ENCODE measurements at places on chromosomes 1 and 21.

GRCh38 chr1:1219341-1219740 lies 5.4 kb upstream of the TNFRSF4 start:
- DNase-seq: no peak

- DNase-seq: no peak
These were observed 43.2 kb downstream of the NEK2 start for GRCh38 chr1:211632117-211632807.

- no peak for DNase-seq
These were observed 22.9 kb downstream of the SPEN start for GRCh38 chr1:15870421-15870820.

GRCh38 chr1:16677552-16678431 lies 11.0 kb upstream of the RNU1-3 start:
- peak; percentile 39 for DNase-seq

- DNase-seq: no peak
These were observed 8.3 kb downstream of the MAPKAPK2 start for GRCh38 chr1:206693029-206693428.

DNA sequence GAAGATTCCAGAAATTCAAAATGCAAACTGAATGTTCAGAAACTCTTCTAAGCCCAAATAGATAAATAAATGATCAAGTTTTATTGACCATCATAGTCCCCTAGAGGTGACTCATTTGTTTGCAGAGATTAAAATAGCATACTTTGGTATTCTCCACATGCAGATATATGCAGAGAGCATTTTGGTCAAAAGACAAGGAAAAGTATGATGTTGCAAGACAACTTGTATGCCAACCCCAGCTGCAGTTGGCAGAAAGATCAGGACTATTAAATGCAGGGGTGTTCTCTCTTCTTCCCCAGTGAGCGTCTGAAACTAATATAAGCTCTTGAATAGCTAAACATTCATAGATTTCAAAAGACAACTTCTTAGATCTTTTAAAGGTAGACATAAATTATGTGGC lies 404.9 kb downstream of the LTN1 start:
- DNase-seq: no peak

DNA sequence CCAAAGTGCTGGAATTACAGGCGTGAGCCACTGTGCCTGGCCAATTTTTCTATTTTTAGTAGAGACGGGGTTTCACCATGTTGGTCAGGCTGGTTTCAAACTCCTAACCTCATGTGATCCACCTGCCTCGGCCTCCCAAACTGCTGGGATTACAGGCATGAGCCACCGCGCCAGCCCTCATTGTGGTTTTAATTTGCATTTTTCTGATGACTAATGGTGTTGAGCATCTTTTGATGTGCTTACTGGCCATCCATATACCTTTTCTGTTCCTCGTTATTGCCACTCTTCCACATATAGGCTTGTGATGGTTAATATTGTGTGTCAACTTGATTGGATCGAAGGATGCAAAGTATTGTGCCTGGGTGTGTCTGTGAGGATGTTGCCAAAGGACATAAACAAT lies 17.4 kb upstream of the ENAH start:
- DNase-seq: no peak

DNA sequence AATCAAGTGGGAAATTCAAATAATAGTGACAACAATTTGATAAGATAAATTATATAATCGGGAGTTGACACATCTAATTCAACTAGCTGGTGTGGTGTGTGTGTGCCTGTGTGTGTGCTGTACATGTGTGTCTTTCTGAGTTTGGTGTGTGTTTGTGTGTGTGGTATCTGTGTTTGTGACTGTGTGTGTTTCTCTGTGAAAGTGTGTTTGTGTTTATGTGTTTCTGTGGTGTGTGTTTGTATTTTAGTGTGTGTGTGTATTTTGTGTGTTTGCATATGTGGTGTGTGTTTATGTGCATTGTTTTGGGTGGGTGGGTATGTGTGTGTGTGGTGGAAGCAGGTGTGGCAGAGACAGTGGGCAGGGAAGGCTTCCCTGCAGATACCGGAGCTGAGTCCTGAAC lies 4.8 kb upstream of the DSCAM start:
- DNase-seq: no peak

DNA sequence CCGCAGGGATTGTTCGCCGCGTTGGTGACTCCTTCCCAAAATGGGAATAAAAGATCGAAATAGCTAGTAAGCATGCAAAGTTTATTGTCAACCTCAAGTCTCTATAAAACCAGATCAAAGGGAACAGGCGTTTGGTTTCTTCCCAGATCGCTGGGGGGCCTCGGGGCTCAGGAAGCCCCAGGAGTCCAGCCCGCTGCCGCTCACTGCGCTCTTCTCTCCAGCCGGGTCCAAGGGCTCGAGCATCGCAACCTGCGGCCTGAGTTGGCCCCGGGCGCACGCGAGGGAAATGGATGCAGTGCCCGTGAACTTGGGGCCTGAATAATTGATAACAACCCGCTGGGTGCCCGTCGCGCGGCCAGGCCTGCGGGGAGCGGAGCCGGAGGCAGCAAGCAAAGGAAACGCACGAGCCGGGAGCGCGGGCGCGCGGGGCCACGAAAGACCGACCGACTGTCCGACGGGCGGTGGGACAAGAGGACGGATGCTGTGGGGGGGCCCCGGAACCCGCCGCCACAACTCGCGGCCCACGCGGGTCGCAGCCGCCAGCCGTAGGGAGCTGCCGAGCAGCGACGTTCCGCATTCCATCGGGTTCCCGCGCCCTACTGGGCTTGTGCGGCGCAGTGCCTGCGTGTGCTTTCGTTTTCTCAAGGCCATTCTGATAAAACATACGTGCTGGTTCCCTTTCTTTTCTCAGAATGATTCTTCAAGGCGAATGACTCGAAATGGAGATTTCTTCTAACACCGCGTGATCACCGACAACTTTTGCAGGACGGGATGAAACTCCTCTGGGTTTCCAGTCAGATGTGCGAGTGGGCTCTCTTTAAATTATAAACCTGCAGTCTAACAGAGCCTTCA lies 14.0 kb upstream of the ALX3 start:
- DNase-seq: no peak

GRCh38 chr1:107318932-107319331 lies 178.1 kb downstream of the NTNG1 start:
- DNase-seq: no peak

- DNase-seq: no peak
These were observed 23.9 kb downstream of the PKP1 start for GRCh38 chr1:201307231-201307630.

DNA sequence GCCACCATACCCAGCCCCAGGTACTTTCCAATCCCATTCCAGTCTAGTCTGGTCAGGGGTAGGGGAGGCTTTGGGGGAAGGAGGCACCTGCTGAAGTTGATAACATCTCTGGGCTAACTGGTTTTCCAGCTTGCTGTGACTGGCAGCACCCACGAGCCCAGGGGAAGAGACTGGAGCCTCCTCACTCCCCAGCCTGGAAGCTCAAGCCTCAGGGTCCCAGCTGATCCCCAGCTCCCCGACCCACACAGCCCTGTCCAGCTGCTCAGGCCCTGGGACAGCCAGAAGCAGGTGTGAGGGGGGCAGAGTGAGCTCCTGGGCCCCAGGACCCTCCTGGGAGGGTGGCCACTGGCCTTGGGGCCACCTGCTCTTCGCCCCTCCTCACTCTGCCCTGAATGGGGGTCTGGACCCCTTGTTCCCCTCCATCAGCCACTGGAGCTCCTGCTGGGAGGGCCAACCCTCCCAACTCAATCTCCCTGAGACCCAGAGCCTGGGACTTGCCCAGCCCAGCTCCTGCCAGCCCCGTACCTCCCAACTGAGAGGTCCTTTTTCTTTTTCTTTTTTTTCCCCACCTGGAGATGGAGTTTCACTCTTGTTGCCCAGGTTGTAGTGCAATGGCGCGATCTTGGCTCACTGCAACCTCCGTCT lies 23.5 kb upstream of the RNU1-4 start:
- no peak for DNase-seq

- no peak for DNase-seq
These were observed 7.0 kb downstream of the OLFML2B start for GRCh38 chr1:162016631-162017030.

- DNase-seq: no peak
These were observed 36.8 kb downstream of the DHCR24 start for GRCh38 chr1:54850069-54850730.

GRCh38 chr1:160855181-160855981 lies 7.3 kb downstream of the CD244 start:
- DNase-seq: no peak

GRCh38 chr1:65065524-65066418 lies 82.2 kb upstream of the AK4 start:
- DNase-seq: no peak

DNA sequence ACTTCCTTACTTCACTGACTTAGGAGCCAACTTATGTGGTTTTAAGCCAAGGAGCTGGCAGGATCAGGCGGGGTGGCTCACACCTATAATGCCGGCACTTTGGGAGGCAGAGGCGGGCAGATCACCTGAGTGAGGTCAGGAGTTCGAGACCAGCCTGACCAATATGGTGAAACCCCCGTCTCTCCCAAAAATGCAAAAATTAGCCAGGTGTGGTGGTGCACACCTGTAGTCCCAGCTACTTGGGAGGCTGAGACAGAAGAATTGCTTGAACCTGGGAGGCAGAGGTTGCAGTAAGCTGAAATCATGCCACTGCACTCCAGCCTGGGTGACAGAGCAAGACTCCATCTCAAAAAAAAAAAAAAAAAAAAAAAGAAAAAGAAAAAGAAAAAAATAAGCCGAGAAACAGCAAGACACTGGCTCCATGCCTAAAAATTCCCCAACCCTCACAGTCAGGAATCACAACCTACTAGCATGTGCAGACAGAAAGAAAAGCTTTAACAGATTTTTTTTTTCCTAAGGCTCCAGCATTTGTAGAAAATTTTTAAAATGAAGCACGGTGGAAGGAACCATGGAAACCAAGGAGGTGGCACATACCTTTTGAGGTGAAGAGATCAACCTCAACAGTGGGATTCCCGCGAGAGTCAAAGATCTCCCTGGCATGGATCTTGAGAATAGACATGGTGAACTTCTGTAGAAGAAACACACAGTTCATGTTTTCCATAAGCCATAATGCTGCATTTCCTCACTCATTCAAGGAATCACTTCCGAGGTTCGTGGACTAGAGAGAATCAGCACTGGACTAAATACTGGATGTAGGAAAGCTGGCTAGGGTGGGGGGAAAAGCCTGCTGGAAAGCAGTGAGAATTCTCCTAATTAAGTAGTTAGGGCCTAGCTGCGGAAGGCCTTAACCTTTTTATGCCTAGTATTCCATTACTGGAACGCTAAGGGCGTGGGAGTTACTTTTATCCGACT lies 4.0 kb downstream of the ENO1 start:
- DNase-seq: no peak

DNA sequence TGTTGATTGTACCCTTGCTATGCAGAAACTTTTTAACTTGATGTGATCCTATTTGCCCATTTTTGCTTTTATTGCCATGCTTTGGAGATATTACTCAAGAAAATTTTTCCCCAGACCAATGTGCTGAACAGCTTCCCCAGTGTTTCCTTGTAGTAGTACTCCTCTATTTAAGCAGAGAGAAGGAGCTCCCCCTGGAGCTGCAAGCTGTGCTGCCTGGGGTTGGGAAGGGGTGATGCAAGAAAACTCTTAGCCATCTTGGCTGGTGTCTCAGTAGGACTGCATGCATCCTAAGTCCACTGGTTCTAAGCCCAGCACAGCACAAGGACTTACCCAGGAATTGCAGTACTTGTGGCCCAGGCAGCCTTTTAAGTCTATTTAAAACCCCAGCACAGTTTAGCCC lies 121.6 kb downstream of the NTMT2 start:
- no peak for DNase-seq

DNA sequence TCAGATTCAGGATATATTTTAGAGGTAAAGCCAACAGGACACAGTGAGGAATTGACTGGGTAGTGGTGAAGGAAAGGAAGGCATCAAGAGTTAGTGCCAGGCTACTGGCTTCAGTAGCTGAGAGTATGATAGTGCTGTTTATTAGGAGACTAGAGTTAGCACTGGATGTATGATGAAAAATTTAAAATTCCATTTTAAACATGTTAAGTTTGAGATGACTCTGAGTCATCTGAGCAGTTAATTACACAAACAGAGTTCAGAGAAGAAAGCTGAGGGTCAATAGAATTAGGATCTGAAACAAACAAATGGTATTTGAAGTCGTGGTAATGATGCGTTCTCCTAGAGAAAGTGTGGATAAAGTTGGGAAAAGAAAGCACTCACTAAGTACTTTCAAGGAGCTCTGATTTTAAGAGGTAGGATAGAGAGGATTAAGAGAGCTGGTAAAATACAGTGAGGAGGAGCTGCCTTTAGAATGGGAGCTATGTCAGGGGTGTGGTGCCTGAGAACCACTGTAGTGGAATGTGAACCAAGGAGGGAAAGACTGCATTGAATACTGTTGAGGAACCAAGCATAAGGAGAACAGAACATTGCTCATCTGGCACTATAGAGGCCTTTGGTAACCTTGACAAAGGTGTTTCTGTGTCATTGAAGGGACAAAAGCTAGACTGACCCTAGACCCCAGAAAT lies 21.7 kb upstream of the SHCBP1L start:
- DNase-seq: no peak

- DNase-seq: no peak
These were observed 19.9 kb downstream of the KCNQ4 start for GRCh38 chr1:40803447-40803846.

DNA sequence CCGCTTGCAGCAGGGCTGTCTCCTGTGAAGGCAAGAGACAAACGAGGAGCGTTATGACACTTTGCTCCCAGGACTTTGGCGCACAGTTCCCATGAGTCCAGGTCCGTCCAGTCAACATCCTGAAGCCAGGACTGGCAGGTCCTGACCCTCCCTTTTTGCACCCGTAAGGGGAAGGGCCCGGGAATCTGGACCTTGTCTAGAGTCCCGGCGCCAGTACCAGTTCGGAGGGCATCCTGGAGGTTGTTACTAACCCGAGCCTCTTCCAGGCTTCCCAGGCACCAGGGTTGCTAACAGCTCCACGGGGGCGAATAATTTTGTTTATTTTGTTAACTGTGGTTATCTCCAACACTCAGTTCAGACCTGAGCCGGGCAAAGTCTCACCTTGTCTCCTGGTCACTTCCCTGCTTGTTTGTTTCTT lies 682 bp upstream of the RWDD3 start:
- DNase-seq: peak; percentile 16

DNA sequence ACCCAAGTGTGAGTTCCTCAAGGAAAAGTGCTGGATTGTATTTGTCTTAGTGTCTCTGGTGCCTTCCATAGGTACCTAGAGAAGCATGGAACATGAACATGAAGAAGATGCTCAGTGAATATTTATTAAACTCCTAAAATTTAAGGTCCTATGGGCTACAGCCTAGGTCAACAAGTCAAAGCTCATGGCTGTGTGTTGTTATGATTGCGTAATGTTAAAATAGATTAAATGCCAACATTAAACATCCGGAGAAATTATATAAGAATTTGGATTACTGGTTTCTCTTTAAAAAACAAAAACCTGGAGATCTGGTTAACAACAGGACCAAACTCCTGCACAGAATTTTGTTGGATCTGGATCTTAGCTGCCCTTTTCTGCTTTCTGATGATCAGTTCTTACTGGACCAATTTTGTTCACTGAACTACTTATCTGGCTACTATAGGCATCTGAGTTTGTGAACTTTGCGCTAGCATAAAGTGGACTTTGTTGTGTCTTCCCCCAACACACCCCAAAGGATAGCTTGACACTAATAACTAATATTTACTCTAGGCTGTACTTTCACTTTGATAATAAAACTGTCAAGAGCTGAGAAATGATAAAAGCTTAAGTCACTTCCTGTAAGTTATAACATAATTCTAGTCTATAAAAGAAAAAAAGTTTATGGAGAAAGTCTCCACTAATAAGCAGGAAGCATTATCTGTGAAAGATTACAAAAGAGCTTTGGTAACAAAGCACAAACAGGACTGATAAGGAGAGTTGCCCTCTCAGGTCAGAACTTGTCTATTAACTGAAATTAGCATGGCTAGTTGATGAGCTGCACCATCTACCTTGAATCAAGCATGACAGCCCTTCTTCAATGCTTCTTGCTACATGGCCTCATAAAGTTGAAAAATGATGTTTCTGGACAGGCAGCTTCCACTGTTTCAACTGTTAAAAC lies 20.7 kb downstream of the F5 start:
- DNase-seq: no peak
